ENCODE measurements at places on chromosomes 7 and 10.

DNA sequence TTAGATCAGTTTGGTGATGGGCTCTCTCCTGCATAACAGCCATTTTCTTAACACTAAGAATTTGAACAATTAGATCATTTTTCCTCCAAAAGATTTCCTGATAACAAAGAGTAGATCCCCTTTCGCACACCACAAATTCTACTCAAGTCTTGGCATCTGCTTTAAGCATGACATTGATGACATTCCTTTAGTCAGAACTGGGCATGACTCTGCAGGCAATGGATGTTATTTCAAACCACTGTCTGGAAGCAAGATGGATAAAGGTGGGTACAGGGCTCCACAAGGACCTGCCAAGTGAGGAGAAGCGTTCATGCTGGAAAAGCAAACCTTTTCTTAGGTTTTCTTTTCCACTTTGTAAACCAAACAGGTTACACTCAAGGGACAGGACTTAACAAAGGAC, 123.5 kb downstream of the GLCCI1 start:
- no peak for DNase-seq

DNA sequence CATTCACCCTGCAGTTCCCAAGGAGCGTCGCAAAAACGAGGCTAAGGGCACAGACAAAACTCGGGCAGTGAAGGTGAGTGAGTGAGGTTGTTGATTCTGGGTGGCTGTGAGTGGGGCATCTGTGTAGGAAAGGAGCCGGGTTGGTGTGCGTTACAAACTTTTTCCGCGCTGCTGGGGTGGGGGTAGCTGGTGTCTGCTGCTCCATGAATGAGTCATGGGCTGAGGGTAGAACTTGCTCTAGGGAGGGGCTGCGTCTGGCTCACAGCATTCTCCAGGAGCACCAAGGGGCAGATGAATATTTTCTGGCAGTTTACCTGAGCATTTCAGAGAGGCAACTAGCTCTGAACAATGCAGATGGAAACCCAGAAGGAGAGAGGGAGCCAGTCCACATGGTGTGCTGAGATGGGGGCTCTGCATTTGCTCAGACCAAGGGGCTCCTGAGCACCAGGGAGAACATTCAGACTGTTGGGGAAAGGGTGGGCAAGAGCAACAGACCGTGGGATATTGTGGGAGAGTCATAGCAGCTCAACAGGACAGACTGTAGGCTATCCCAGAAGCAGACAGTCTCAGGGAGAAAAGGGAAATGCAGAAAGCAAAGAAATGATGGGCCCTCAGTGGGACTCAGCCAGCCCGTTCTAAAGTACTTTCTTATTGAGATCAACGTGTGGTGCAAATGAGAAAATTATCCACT, 18.8 kb downstream of the NOBOX start:
- DNase-seq, result no peak

- no peak for DNase-seq
Observed at GRCh38 chr10:44380829-44381600, 3.9 kb downstream of the CXCL12 start.

- DNase-seq, result no peak
Observed at GRCh38 chr10:50618624-50619023, 5.1 kb downstream of the SGMS1 start.

DNA sequence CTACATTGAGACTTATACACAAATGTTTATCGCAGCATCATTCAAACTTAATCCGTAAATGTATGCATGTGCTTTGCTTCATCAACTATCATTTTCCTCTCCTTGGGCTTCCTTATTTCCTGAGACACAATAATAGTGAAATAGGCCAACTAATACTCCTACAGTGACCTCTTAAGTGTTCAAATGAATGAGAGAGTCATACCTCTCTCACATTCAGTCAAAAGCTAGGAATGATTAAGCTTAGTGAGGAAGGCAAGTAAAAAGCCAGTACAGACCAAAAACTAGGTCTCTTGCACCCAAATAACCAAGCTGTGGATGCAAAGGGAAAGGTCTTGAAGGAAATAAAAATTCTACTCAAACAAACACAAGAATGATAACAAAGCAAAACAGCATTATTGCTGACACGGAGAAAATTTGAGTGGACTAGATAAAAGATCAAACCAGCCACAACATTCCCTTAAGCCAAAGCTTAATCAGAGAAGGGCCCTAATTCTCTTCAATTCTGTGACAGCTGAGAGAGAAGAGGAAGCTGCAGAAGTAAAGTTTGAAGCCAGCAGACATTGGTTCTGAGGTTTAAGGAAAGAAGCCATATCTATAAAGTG, 72.3 kb downstream of the GLCCI1 start:
- DNase-seq, result no peak

DNA sequence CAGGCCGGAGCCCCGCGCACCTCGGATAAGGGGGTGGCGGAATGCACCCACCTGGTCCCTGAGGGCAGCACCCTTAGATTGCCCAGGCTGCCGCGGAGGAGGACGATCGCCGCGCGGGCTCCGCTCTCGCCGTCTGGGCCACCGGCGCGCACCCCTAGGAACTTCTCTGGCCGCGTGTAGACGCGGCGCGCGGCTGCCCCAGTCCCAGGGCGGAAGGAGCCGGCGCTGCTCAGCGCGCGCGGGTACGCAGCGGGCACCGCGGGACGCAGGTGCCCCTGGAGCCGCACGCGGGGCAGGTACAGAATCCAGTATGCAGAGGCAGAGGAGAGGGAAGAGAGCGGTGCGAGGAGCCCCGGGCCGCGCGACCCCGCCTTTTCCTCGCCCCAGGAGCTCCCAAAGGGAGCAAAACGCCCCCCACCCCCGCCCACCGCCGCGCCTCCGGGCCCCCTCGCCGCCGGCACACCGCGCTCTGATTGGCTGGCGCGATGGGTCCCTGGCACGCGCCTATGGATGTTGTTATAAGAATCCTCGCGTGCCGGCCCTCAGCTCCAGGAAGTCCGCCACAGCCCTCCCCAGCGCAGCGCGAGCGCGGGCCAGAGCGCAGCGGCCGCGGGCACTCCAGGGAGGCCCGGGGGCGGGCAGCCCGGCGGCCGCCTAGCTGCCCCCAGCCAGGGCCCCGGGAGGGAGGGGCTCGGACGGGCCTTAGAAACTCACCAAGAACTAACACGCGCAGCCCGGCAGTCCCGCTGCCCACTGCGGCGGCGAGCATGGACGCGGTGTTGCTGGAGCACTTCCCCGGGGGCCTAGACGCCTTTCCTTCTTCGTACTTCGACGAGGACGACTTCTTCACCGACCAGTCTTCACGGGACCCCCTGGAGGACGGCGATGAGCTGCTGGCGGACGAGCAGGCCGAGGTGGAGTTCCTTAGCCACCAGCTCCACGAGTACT, at the start of gene PTF1A:
TSS of gene PTF1A (plus strand) at position 549 of the 948 bp plus-strand sequence. CDS start at position 768, 219 bp downstream.
- DNase-seq, result no peak

DNA sequence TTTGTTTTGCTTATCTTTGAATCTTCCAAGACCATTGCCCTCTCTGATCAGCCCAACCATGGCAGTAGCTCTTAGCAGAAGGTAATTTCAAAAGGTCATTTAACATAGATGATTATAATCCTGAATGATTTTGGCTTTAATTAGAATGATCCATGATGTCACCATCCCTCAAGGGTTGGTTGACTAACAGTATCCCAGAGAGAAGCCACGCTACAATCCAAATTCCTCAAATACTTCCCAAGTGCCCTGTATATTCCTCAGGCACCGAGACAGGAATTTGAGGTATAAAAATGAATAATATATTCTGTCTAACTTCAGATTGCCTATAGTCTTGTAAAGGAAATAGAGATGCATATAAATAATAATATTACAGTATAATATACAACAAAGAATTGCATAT, 42.1 kb upstream of the TMEM196 start:
- DNase-seq, result no peak

GRCh38 chr7:28705350-28705749, 252.8 kb downstream of the TRIL start:
- no peak for DNase-seq

DNA sequence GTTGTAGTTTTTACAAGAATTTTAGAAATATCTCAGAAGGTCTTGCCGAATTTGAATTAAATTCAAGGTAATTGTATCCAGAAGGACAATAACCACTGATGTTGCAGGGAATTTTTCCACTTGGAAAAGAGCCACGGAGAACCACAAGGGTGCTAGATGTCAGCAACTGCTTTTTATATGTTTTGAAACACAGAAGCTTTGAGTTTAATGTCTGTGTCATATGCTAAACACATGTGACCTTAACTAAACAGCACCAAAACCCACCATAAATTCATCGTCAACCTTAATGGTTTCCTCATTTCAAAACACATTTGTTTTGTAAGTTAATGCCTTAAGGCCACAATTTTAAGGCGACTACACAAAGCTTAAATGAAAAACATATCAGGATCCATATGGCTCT, 106.9 kb downstream of the COL28A1 start:
- no peak for DNase-seq

- DNase-seq, result no peak
Observed at GRCh38 chr10:123563581-123563855, 102.6 kb upstream of the GPR26 start.

DNA sequence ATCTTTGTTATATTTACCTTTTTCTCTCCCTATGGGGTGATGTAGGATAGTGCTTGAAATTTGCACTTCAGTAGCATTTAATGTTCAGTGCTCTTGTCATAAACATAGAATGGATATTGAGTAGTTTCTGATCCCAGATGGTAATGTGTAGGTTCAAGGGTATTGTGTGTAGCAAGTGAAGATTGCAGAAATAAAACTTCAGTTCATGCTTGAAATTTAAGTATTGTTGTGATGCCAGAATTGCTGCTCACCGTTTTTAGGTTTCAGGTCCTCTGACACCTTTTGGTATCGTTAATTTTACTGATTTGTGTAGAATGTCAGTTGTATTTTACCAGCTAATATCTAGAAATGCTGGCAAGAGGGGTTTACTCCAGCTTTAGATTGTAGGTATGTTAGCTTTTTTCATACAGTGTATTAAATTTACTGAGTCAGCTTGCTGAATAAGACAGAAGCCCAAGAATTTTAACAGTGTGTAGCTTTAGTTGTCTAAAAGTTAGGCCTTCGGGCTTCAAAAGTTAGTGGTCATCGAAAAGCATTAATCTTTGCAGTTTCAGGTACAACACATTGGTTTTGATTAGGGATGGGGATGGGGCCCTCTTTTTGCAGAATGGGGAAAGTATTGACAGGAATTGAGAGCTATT, 1.9 kb downstream of the PTEN start:
- DNase-seq, result no peak

- no peak for DNase-seq
Observed at GRCh38 chr7:2515424-2516193, 4.0 kb upstream of the LFNG start.

DNA sequence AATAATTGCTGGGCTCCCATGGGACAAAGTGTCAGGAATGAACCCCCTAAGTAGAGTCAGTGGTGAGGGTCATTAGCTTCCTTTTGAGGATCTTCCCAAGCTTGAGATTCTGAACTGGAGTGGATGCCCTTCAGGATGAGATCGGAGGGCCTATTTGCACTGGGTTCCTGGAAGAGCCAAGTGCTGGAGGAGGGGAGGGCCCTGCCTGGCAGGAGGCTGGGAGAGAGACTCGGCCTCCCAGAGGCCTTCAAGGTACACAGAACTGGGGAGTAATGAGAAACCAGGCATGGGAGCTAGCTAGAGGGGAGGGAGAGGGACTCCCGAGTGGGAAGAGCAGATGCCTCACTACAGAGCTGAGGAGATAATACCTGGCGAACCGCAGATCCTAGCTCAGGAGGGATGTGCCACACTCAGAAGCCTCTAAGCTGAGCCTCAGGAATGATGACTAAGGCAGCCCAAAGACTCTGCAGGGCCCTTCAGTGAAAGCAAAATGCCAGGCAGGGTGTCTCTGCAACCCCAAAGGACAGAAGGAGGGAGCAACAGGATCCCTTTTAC, 9.4 kb downstream of the PDAP1 start:
- no peak for DNase-seq

GRCh38 chr10:60480865-60481563, 91.3 kb upstream of the ANK3 start:
- peak; percentile 2 for DNase-seq

- no peak for DNase-seq
Observed at GRCh38 chr7:151851782-151852181, 25.1 kb downstream of the PRKAG2 start.

- no peak for DNase-seq
Observed at GRCh38 chr7:40490603-40490924, 355.8 kb downstream of the SUGCT start.

GRCh38 chr7:106273009-106273668, 11.6 kb downstream of the NAMPT start:
- DNase-seq, result no peak

DNA sequence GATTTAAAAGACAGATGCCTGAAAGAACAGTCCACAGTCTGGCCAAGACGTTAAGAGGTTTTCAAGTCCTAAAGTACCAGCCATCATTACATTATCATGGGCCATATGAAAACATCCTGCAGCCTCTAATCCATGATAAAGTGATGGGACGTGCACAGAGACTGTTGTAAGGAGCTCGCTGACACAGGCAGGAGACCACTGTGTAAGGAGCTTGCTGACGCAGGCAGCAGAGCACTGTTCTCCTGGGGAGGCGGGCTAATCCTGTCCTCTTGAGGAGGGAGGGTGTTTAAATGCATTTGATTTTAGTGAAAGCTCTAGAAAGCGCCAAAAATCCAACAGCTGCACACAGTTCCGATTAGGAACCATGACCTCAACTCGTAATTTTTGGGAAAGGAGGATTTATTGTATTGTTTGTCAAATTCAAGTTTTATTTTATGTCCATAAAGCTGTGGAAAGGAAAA, 16.9 kb downstream of the SVIL start:
- no peak for DNase-seq

GRCh38 chr10:26977635-26978034, 116.9 kb upstream of the ABI1 start:
- no peak for DNase-seq

DNA sequence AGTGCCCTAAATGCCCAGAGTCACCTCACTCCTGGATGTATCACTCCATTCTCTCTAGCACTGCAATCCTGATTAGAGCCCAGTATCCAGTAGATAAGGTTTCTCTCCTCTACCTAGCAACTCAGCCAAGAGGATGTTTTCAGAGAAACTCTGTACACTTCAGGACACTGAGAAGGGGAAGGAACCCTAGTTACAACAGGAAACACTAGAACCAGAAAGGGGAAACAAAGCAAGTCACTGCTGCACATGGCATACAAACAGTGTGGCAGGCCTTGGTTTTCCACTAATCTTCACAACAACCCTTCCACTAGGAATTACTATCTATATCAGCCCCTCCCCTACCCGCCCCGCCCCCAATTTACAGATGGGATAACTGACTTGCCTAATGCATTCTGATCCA, 1.6 kb downstream of the FAM204A start:
- no peak for DNase-seq

DNA sequence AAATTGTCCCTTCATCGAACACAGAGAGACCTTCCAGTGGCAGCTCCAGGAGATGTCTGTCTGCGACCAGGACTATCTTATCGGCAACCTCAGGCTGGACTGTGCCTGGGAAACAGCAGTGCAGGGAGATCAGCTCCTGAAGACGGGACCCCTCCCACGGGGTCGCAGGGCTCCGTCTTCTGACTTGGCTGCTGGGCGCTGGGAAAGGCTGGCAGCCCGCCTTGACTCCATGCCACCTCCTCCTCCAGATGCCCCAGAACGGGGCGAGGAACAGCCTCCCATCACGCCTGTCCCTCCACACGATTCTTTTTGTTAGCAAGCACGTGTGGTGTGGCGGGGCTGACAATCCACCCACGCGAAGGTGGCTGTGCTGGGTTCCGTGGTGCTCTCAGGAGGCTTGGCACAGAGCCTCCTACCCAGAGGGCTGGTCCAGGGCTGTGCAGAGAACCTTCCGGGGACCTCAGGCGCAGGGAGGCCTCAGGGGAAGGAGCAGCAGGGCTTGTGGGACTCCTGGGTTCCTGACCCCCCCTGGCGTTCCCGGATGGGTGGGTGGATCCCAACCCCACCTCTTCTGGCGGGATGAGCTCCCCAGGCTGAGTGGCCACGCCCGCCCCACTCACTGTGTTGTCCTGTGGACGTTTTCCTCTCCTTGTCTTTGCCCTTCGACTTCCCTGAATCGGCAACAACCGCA, 47.6 kb upstream of the NKX6-2 start:
- no peak for DNase-seq

GRCh38 chr10:101446071-101446470, 92.1 kb downstream of the BTRC start:
- DNase-seq, result no peak
